ENCODE measurements at places on chromosomes 13 and 19.

- no peak for DNase-seq
These were observed 698.2 kb downstream of the PCDH17 start for GRCh38 chr13:58329746-58330145.

GRCh38 chr13:20501120-20501519, 24.5 kb downstream of the CRYL1 start:
- no peak for DNase-seq

DNA sequence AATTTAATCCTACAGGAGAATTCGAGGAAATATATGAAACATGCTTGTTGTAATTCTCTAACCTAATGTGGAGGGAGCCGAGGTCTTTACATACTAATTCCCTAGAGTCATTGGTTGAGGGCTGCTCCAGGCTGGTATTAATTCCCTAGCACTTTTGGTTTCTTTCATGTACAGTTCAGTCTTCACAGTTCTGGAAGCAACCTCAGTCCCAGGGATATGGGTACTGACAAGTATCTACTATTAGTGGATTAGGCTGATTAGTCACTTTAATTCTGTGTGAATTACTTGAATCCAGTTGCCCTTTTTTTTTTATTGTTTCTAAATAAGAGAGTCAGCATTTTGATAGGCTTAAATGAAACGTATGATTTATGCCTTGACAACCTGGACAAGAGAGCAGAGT, 172.3 kb upstream of the HTR2A start:
- DNase-seq = no peak

DNA sequence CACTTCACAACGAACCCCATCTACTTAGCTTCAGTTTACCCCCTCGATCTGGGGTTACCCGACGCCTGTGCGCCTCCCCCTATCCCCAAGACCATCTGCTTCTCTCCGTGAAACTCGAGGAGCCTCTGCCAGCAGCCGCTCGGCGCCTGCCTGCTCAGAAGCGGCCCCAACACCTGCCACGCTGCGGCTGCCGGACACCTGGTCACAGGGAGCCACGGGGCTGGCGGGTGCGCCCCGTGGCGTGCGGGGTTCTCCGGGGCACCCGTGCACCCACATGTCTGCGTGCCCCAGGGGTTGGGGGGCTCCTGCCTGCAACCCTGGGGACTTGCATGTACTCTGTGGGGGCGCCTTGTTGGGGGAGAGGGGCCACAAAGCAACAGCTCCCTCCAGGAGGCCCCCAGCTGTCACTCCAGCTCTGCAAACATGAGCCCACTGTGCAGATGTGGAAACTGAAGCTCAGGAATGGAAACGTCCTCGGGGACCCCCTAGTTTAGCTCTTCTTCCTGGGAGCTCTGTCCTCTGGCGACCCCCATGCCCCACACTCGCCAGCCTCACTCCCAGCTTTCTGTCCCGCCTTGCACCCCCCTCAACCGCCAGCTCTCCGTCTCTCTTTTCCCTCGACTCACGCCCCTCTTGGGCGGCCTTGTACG, 7.0 kb upstream of the SEMA6B start:
- no peak for DNase-seq

- DNase-seq = peak; percentile 88
These were observed 24.7 kb upstream of the ADGRE1 start for GRCh38 chr19:6862673-6863078.

GRCh38 chr19:36093146-36093662, 17.7 kb upstream of the OVOL3 start:
- DNase-seq = no peak

DNA sequence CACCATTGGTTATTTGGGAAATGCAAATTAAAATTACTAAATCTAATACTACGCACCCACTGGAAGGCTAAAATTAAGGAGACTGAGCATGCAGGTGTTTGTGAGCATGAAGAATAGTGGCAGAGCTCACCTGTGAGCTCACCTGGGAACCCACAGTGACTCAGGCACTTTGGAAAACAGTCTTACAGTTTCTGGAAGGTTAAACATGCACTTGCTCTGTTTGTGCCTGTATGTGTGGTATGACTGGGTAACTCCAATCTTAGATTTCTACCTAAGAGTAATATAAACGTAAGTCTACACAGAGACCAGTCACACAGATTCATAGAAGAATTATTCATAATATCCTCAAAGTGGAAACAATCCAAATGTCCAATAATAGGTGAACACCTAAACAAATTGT, 318.8 kb downstream of the ATP8A2 start:
- no peak for DNase-seq

DNA sequence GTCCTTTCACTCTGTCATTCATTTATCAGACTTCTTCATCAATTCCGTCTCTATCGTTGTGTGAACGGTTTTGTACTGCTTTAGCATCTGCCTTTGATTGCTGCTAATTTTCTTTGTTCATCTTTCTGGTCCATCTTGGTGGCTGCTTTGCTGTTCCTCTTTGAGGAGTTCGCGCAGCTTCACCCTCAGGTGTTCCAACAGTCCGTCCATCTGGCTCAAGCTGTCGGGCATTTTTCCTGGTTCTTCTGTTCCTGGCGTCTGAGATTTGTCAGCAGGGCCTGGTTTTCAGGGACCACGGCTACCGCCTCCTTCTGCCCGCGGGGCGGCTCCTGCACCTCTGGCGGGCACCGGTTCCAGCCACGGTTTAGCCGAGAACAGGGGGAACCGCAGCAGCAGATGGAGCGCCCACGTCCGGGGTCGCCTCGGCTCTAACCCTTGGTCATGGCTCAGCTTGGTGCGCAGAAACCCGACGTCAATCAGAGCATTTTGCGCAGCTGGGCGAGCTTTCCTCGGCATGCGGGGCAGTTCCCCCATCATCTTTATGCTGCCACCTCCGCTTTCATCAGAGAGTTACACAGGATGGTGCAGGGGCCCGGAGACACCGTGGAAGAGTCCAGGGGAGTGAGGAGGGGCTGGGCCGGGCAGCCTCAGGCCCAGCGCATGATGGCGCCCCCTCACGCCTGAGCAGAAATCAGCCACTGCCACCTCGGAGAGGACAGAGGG, 89.5 kb downstream of the ZNF100 start:
- DNase-seq = no peak

- no peak for DNase-seq
These were observed 245.2 kb downstream of the DLEU7 start for GRCh38 chr13:50598338-50598737.

- peak; percentile 55 for DNase-seq
These were observed 799 bp downstream of the NR1H2 start for GRCh38 chr19:50377051-50377461.

- peak; percentile 89 for DNase-seq
These were observed at the start of gene NR1H2 for GRCh38 chr19:50376166-50377050. Gene NR1H2, plus strand, starts transcription at chr19:50376457. Its CDS starts 1,149 bp downstream, at chr19:50377606.

- no peak for DNase-seq
These were observed 1142.8 kb downstream of the PCDH9 start for GRCh38 chr13:66087269-66087710.

- DNase-seq = no peak
These were observed 17.4 kb downstream of the NLRP9 start for GRCh38 chr19:55720801-55721200.

DNA sequence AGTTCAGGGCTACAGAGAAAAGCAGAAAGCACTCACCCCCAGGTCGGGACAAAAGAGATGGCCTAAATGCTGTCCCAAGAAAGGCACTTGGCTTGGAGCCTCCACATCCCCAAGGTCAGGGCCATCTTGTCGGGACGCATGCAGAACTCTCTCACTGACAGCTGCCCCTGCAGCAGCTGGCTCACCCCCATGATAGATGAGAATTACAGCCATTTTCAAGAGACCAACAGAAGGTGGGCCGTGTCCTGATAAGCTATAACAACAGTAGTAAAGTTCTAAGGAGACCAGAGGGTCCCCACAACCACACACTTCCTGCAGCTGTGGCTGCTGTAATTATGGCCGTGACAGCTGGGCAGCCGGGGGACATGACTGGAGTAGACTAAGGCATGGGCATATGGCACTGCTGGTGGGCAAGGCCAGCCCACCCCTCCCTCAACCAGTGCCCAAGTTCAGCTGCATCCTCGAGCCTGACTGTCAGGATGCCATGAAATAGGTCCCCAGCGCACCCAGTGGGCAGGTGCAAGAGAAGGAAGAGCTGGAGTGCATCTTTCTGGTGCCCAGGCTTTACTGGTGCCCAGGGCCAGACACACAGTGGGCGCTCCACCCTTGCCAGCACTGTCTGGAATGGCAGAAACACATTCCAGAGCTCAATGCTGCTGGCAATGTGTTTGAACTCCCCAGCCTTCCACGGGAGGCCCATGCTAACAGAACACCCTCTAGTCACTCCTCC, 436.7 kb upstream of the ZNF507 start:
- no peak for DNase-seq

GRCh38 chr19:10603084-10603872, 16.2 kb upstream of the AP1M2 start:
- DNase-seq = peak; percentile 63

DNA sequence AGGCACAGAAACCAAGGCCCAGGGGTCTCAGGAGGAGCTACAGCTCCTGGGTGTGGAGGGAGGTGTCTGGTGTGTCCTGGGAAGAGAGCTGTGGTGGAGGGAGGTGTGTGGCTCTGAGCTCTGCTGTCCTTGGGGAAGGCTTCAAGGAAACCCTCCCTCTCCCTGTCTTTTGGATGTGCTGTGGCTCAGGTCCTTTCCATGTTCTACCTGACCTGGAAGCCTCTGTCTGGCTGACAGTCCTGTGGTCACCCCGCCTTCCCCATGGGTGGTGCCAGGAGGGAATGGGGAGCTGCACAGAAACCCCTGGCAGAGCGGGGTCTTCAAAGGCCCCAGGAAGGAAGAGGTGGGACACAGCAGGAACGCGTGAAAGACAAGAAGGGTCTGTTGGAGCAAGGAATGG, 617 bp upstream of the CEACAM7 start:
- no peak for DNase-seq

DNA sequence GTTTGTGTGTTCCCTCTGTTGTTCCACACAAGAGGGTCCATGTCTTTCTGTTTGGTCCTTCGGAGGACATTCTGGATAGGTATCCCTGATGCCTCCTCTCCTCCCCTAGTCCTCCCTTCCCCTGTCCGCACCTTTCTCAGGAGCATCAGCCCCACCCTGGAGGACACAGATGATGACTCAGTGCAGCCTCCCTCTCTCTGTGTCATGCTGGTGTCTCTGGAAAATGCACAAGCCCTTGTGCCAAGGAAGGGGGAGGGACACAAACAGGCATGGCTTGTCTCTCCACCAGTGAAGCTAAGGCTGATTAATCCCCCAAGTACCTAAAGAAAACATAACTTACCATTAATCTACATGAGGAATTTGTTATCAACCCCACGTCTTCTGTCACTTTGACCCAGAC, 16.2 kb upstream of the TNFRSF19 start:
- no peak for DNase-seq

DNA sequence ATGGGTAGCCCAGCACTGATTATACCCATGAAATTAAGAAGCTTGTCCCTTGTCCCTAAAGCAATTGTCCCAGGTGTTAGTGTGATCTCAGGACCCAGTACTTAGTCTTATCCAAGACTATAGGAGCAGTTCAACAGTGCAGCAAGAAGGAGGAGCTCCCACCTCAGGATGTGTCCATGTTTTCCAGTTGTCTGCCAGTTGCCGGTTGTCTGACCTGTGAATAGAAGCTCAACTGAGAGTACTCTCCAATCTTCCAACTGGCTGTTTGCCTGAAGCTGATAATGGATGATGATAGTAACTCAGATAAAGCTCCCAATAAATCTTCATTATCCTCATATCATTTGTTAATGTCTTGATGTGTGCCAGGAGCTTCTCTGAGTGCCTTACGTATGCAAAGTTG, 107.2 kb upstream of the HTR2A start:
- DNase-seq = no peak

- DNase-seq = no peak
These were observed 19.9 kb upstream of the PNMA8C start for GRCh38 chr19:46448601-46449000.

GRCh38 chr19:17405250-17406045, at the start of gene BST2:
Gene BST2, minus strand, starts transcription at chr19:17405630. Its CDS starts 55 bp downstream, at chr19:17405575.
- peak; percentile 62 for DNase-seq

DNA sequence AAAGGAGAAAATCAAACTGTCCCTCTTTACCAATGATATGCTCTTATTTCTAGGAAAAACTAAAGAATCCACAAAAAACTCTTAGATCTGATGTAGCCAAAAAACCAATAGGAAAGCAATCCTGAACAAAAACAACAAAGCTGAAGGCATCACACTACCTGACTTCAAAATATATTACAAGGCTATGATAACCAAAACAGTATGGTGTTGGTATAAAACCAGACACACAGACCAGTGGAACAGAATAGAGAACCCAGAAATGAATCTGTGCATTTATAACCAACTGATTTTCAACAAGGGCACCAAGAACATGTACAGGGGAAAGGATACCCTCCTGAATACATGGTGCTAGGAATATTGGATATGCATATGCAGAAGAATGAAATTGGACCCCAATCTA, 9.7 kb upstream of the ZNF546 start:
- DNase-seq = no peak
